ENCODE measurements at places on chromosomes 7 and 10.

DNA sequence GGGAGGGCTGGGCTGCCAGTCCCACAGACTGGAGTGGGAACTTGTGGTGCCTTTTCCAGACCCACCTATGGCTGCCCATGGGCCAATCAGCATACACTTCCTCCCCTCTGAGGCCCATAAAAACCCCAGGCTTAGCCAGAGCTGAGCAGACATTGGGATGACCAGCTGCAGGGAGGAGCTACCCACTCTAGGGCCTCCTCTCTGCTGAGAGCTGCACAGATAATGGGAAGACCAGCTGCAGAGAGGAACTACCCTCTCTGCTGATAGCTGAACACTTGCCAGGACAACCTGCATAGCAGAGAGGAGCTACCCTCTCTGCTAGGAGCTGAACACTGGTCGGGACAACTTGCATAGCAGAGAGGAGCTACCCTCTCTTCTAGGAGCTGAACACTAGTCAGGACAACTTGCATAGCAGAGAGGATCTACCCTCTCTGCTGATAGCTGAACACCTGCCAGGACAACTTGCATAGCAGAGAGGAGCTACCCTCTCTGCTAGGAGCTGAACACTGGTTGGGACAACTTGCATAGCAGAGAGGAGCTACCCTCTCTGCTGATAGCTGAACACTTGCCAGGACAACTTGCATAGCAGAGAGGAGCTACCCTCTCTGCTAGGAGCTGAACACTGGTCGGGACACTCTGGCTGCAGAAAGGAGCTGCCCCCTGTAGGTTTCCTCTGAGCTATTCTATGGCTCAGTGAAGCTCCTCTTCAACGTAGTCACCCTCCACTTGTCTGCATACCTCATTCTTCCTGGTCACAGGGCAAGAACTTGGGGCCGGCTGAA lies 88.3 kb upstream of the CACUL1 start:
- no peak for DNase-seq

GRCh38 chr7:6654113-6654841 lies 17.2 kb downstream of the ZNF316 start:
- no peak for DNase-seq

DNA sequence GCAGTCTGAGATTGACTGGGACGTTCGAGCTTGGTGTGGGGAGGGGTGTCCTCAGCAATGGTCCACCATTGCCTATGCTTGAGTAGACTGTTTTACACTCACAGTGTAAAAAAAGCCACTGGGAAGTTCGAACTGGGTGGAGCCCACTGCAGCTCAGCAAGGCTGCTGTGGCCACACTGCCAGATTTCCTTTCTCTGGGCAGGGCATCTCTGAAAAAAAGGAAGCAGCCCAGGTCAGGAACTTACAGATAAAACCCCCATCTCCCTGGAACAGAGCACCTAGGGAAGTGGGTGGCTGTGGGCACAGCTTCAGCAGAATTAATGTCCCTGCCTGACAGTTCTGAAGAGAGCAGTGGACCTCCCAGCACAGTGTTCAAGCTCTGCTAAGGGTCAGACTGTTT lies 80.3 kb downstream of the BICC1 start:
- no peak for DNase-seq

DNA sequence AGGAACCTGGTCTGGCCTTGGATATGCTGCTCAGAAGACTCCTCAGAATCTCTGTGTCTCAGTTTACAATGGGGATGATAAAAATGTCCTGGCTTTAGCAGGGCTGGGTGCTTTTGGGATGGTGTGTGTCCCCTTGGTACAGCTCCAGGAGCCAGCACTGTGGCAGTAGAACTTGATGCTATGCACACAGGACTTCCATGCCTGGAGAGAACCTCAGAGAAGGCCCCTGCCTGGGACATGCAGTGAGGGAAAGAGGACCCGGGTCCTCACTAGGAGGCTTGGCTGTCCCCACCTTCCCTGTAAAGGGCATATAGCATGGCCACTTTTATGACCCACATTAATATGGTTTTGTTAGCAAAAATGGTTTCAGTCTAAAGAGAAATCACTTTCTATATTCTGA lies 100.5 kb downstream of the GLRX3 start:
- DNase-seq: no peak

DNA sequence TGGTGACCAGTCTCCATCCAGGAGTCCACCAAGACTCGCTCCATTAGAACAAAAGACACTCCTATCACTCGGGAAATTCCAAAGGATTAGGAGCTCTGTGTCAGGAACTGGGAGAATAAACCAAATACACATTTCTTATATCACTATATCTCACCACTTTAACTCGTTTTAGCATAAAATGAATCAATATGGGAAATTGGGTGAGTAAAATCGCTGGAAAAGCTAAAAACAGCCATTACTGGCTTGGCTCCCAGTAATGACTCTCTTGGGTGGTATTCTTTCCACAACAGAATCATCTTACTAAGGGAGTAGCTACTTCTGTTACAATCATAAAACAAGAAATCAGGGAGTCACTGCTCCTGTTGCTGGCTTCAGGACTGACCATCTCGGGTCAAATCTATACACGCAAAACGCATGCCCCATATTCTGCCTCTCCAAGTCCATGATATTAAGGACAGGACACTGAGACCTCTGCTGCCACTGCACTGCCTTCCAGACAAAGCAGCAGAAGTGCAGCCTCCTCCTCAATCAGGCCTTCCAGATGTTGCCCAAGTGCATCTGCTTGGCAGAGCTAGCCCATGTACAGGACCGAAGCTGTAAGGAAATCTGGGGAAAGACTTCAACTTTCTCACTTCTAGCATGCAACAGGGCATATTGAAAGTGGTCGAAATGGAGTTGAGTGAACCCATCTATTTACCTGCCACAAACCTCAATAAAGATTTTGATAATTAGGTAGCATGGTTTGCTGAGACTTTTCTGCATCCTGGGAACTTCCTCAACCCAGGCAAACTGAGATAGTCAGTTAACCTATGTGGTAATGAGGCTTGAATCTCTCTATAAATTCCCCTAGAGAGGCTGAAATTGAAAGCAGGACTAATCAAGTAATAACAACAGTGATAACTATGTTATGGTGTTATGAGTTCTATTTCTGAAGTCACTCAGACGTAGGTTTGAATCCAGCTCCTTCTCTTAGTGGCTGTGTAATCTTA lies 14.4 kb upstream of the PANK1 start:
- no peak for DNase-seq

DNA sequence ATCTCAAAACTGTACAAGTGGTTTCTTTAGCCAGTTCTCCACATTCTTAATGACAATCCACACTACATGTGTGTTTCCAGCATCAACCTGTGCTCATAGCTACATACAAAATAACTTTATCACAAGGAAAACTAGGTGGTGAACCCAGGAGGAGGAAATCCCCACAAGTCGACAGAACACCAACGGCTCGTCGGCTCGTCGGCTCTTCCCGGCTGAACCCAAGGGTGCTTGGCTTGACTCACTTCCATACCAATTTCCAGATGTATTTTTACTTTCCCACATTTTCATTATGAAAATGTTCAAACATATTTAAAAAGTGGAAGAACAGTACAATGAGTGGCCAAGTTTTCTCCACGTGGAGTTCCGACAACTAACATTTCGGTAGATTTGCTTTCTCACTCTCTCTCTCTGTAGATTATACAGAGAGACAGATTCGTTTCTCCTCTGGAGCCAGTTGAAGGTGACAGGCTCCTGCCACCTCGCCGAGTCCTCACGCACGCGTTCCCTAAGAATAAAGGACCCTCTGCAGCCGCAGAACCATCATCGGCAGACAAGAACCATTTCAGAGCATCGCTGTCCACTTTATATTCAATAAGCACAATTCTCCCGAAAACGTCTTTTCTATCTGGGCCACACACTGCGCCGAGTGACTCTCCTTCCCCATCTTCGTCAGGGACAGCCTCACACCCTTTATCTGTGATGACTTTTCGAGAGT lies 53.3 kb downstream of the DIP2C start:
- no peak for DNase-seq

DNA sequence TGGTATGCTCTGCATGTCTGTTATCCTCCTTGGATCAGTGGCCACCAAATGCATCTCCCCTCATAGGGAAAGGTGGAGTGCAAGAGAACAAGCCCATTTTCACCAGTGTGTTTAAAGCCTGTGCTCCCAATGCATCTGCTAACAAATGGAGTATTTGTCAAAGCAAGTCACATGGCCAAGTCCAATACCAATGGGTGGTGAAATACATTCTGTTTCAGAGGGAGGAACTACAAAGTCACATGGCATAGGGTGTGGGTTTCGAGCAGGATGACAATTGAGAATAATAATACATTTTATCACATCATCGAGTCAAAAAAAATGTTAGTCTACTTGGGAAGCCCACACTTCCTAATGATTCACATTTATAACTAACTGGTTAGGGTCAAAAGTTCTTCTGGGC lies 62.7 kb downstream of the SUGCT start:
- no peak for DNase-seq

DNA sequence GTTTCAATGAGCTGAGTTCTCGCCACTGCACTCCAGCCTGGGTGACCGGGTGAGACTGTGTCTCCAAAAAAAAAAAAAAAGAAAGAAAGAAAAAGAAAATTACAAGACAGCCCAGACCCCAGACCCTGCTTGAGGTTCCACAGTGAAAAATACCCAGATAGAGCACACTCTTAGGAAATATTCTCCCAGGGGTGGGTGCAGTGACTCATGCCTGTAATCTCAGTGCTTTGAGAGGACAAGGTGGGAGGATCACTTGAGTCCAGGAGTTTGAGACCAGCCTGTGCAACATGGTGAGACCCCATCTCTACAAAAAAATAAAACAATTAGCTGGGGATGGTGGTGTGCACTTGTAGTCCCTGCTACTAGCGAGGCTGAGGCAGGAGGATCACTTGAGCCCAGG lies 41.1 kb upstream of the GTF2IRD1 start:
- DNase-seq: no peak

- no peak for DNase-seq
These were observed 400.9 kb downstream of the KCNMA1 start for GRCh38 chr10:77236700-77237099.

GRCh38 chr7:37428681-37429434 lies 19.8 kb downstream of the ELMO1 start:
- no peak for DNase-seq

- DNase-seq: no peak
These were observed 13.4 kb downstream of the ADIRF start for GRCh38 chr10:86981716-86982115.

GRCh38 chr7:36735172-36735571 lies 10.9 kb upstream of the AOAH start:
- DNase-seq: no peak

- no peak for DNase-seq
These were observed 211.3 kb downstream of the BICC1 start for GRCh38 chr10:58723966-58724365.

GRCh38 chr7:24660546-24660945 lies 87.3 kb downstream of the PALS2 start:
- DNase-seq: no peak

DNA sequence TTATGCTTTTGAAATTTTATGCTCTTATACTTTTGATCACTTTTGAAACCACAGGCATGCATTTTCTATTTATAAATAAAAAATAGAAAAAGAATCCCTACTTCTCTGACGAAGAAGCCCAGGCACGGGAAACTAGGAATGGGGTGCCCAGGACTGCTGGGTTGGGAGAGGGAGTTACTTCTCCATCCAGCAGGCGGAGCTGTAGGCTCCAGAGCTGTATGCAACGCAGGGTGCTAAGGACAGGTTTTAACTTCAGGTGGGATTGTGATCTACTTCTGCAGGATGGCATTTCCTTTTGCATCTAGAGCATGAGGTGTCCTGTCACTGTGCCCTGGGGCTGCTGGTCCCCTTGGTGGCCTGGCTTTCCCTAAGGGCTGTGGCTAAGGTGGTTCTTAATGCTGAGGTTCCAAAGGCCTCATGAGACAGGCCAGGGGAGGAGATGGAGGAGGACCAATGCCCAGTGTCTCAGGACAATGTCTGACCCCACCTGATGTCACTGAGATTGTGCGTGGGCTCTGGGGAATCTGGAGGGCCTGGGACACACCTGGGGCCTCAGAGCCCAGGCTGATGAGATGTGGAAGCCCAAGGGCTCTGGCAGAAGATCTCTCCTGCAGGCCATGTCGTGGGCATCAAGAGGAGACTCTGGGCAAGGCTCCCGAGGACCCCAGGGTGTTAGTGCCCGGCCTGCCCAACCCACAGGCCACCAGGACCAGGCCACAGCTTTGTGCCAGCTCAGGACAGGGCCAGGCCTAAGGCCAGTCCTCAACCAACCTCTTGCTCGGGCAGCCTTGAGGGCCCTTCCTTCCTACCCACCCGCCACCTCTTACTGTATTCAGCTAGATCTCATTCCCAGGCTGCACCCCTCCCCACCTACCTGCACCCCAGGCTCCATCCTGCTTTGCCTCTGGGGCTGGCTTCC lies 507 bp downstream of the CCDC201 start:
- no peak for DNase-seq

- DNase-seq: no peak
These were observed at the start of gene ITPRIP for GRCh38 chr10:104337985-104338735. Gene ITPRIP (minus strand): TSS chr10:104338465. CDS start chr10:104316051, 22,414 bp downstream.

DNA sequence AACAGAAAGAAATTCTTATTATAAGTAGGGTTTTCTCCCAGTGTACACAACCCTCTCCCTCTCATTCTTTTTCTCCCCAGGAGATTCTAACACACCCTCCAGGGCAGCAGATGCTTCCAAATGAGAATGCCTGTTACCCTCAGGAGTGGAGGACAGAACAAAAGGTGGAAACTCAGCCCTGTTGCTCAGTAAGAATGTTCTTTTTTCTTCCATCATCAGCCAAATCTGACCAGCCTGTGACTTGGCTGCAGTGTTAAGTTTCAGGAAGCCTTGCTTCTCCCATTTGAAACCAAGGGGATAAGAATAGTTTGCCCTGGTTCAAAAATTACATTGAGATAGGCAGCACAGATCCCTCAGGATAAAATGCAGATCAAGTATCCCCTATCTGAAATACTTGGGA lies 77.5 kb upstream of the EEPD1 start:
- DNase-seq: no peak
